ENCODE measurements at places on chromosomes 5 and 9.

DNA sequence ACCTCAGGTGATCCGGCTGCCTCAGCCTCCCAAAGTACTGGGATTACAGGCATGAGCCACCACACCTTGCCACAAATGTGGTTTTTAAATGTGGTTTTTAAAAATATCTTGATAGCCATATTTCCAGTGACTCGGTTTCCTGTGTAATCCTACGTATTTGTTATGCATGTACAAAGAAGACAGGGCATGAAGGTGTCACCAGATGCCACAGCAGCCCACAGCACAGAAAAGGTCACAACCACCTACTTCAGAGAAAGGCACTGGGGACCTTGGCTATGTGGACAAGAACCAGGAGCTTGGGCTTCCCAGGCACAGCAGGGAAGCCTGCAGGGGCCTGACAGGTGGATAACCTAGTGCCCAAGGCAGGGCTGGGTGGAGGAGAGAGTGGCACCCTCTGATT lies 38.0 kb downstream of the C9orf50 start:
- DNase-seq, result no peak

DNA sequence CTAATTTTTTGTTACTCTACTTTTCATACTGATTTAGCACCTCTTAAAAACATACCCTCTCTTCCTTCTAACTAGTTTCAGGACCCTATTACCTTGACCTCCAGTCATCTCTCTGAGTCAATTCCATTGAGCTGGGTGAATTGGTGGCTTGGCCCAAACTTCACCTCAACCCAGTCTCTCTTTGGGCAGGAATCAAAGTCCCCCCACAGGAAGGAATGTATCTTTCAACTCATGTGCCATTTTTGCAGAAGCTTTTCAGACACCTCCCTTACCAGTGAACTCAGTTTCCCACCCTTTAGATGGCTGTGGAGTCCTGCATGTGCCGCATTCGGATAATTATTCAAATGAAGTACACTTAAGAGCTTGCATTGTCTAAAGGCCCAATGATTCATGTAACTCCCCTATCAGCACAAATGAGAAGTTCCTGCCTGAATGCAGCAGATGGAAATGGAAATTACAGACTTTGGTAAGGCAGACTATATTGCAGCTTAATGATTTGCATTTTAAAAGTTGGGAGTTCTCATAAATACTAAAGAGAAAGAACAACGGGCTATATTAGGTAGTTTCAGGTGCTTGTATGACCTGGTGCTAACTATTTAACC lies 693.5 kb downstream of the PTPRD start:
- DNase-seq, result no peak

- no peak for DNase-seq
Observed at GRCh38 chr5:54404568-54404967, 50.9 kb upstream of the HSPB3 start.

DNA sequence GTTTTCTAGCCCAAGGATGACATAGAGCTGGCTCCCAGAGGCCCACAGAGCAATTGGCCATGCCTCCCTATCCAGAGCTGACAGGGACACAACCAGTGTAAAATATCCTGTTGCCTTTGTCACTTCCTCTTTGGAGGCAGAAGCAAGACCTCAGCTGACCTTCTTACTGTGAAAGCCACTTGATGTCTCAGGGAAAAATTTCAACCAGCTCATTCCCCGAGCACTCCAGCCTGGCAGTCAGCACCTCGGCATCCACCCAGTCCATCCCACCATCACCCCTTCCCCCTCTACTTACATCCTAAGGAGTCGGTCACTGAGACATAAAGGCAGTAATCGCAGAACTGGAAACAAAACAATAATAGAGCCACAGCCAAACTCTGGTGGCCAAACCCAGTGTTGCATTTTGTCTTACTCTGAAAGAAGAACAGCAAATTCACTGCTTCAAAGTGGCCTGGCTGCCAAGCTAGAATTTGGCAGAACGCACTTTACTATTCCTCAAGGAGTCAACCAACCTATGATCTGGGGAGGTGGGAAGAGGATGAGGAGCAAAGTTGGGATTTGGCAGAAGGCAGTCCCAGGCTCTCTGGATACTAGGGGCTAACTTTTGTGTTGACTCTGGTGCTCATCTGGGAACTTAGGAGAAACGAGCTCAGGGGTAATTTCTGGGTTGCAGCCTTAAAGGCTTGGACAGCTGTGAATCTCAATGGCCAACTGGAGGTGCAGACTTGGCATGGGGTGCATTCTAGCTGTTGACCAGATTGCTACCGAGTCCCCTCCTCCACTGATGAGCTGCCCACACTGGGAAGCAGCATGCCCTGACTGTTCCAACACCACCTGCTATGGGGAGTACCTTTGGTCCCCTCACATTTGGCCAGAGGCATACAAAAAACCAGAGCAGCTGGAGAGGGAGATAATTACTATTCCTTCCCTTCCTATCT lies 13.6 kb downstream of the NIPAL4 start:
- DNase-seq, result peak; percentile 67

GRCh38 chr5:167582886-167583285 lies 708.6 kb upstream of the WWC1 start:
- no peak for DNase-seq

DNA sequence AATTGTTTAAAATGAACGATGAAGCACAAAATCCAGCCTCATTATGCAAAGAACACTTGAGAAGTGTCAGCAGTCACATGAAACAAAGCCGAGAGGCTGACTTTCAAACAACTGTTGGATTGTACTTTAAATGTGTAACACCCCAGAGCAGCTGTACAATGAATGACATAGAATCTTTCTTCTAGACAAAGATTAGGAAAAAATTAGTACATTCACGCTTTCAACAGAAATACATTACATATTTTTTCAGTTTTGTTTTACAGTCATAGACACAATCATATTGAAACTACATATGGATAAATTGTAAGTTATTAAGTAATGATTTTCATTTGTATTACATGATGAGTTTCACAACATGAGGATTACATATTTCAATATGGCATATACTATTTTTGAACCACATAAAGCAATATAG lies 10.6 kb upstream of the AGXT2 start:
- DNase-seq, result no peak

- DNase-seq, result no peak
Observed at GRCh38 chr9:130461218-130461630, 16.5 kb downstream of the ASS1 start.

DNA sequence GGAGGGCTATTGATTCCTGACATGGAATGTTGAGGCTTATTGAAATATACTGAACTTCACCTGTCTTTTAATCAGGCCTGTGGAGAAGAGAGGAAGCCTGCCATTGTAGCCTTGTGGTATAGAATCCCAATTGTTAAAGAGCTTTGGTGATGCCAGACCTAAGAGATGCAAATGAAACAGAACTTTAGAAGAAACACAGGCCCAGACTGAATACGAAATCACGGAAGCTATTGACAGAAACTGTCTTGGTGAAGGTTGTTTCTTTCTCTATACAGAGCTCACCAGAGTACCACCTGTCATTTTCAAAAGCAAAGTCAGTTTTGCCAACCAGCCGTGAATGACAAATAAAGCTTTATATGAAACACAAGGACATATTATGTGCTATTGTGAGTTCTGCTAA lies 660.3 kb downstream of the ISL1 start:
- no peak for DNase-seq

DNA sequence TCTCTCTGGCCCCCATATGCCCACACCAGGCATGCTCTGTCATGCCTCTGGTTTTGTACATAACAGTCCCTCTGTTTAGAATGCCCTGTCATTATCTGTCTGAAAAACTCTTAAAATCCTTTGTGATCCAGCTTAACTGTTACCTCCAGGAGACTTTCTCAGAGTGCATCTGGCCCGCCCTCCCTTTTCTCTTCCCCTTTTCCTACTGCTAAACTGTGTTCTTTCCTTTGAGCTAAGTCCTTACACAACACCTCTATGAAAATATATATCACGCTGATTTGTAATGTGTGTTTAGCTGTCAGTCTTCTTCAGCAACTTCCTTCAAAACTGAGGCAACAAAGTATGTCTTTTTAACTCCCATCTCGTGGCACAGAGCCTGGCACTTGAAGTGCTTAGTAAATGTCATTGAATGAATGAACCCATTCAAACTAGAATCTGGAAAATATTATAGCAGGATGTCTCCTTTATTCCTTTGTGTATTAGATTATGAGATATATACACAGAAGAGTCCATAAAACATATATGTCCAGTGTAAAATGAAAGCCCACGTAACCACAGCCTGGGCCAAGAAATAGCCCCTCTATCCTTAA lies 166.2 kb upstream of the KLF9 start:
- no peak for DNase-seq
